ENCODE measurements at places on chromosomes 2 and 18. TPM values are rescaled to one million over a fixed set of nuclear protein-coding genes. Genes with fewer than 3 reads are reported as not detected.

CFAP65 gene
- total RNA-seq: not detected

G6PC2 gene
- total RNA-seq: not detected

CEP68 gene
- total RNA-seq: 3.4 TPM

PPP1R1C gene
- total RNA-seq: 7.7 TPM

TACR1 gene
- total RNA-seq: not detected

CXCR4 gene
- 1.8 TPM for total RNA-seq

TNFAIP6 gene
- not detected for total RNA-seq
